ENCODE measurements at places on chromosomes 13 and 19.

DNA sequence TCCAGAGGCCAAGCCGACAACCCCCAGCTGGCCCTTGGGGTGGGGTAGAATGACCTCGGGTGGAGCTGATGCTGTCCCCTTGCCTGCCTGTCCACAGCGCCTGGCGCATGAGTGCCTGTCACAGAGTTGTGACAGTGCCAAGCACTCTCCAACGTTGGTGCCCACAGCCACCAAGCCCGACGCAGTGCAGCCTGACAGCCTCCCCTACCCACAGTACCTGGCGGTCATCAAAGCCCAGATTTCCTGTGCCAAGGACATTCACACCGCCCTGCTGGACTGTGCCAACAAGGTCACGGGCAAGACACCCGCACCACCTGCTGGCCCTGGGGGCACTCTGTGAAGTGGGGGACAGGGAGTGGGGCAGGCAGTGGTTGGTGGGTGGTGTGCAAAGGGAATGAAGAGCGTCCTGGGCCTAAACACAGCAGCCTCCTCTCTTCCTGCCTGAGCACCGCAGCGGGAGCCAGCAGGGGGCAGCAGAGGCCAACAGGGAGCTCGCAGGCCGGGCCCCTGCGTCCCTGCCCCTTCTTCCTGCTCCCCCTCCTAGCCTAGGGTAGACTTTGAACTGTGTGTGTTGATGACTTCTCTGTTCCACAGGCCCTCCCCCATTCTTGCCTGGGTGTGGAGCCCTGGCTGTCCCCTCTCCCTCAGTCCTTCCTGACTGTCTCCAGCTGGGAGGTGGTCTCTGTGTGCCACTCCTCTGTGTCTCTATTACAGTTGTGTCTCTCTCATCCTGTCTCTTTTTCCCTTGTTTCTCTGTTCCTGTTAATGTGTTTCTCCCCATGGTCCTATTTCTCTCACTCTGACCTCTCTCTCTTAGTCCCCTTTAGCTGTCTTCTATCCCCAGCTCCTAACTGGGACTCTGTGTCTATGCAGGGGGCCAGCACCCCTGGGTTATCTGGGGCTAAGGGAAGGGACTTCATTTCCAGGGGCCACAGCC lies 6.5 kb downstream of the MED29 start:
- DNase-seq, result peak; percentile 82

DNA sequence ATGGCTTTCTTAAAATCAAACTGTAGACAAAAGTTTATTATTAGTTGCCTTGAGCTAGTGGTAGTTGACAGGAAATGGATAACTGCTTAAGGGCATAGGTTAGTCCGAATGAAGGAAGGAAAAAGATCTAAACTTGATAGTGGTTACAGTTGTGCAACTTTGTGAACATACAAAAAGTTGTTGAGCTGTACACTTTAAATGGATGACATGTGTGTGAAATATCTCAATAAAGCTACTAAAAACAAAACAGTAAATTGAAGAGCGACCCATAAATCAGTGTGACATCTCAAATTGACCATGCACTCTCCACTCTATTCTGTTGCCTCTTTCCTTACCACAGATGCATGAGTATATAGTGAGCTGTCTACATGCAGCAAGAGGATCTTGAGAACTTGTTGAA lies 1757.8 kb downstream of the PCDH9 start:
- DNase-seq, result peak; percentile 43

GRCh38 chr19:15315101-15315500 lies 17.2 kb downstream of the BRD4 start:
- DNase-seq, result no peak

DNA sequence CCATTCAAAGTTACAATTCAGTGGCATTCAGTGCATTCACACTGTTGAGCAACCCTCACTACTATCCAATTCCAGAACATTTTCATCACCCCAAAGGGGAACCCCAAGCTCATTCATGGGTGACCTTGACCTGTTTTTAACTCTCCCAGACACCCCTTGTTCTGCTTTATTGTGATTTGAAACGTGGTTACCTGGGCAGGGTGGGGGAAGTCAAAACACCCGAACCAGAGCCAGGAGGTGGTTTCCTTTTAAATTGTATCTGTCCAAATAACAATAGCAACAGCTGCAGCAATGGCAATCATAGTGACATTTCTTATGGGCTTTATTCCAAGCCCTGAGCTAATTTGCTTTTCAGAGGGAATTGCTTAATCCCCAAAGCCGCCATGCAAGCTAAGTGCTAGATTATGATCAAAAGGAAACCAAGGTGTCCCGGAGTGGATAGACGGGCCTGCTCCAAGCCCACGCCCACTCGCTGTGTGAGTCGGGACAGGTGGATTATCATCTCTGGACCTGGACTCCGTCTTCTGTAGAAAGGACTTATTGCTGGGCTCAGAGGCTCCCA lies 6.1 kb downstream of the PTGIR start:
- DNase-seq, result no peak

DNA sequence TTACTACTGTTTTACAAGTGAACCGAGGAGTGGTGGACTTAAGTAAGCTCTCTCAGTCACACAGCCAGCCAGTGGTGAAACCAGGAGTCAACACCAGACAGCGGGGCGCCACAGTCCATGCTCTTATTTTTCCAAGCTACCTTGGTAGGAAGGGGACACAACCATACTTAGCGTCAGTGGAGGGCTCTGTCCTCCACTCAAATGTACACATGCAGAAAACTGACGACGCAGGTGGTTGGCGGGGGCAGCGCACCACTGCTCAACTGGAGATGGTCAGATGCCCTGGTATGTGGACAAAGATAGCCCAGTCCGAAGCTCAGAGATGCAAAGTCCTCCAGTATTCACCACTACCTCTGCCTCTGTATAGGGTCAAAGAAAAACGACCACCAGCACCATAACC lies 1.1 kb downstream of the ZNF667 start:
- DNase-seq, result no peak

- peak; percentile 5 for DNase-seq
Measured at GRCh38 chr13:37382146-37382545, 216.4 kb downstream of the POSTN start.

- no peak for DNase-seq
Measured at GRCh38 chr13:60000976-60001375, 162.8 kb downstream of the DIAPH3 start.

DNA sequence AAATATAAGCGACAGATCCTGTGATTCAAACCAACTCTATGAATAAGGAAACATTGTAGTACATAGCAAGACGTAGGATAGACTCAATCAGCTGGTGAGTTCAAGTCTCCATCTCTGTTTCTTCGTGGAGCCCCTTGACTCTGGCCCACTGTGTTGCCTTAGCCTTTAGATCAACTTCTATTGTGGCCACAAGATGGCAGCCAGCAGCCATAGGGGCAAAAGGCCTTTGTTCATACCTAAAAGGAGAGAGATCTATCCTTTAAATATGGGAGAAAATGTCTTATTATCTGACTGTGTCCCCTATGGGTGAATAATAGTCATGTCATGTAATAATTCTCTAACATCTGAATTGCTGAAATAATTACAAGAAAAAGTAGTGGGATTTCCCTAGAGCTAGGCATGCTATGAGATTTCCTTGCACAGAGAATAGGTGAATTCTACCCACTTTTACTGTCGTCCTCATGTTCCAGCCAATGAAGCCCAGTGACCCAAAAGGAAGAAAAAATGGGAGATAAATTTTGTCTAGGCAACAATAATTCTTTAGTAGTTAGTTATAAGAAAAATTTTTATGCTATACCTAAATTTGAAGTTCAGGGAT lies 129.4 kb downstream of the PCDH20 start:
- no peak for DNase-seq

DNA sequence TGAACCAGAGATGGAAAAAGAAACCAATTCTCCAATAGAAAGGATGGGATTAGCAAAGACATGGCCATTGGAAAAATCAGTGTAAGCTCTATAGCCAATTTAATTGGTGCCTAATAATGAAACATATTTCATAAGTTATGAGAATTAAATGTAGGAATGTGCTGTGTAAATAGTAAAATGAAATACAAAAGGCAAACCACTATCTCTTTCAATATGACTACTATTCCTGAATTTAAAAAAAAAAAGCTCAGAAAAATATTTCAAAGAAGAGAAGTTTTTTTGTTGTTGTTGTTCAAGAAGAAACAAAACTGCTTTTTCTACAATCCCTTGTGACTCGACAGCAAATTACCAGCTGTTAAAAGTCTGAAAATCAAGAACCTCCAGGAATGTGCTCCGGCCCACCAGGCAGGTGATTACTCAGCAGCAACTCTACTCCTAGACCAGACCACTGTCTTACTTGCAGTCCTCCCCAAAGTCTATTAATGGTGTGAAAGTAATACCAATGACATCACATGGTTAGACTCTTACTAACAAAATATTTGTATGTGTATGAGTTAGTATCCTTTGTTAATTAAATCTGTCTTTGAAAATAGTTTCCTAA lies 362.4 kb downstream of the KCTD12 start:
- no peak for DNase-seq

- no peak for DNase-seq
Measured at GRCh38 chr13:29379281-29379680, 216.2 kb downstream of the SLC7A1 start.

DNA sequence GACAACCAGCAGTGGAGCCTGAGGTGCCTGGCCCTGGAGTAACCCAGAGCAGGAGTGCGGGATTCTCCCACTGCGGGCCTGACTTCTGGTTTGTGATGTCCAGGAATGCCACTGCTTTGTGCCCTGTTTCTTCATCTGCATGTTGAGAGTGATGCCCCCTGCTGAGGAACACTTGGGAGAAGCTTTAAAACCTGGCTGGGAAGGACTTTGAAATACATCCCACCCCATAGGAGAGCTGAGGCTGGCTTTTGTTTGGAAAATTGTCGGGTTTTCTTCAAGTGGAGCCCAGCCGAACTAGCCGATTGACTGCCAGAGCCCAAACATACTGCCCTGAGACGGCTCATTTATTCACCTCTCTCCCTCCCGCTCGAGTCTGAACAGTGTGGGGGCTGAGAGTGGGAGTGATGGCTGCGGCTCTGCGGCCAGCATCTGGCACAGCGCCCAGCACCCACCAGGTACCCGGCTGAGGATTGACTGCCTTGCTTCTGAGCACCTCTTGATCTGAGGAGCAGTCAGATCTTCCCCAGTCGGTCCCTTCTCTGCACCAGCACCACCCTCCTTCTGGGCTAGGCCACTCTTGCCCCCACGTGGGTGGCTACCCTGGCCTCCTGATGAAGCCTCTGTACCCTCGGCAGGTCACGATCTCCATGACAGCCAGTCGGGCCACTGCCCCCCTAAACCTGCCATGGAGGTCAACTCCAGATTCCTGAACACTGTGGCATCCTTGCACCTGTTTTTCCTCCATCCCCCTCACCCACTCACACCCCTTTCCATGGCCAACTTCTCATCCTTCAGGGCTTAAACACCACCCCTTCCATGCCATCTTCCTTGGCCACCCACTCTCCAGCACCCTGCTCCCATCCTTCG lies 148.9 kb downstream of the SIPA1L3 start:
- no peak for DNase-seq

GRCh38 chr19:29714953-29715700 lies at the start of gene C19orf12:
Gene C19orf12, minus strand, starts transcription at chr19:29715261. Its CDS starts 6,848 bp downstream, at chr19:29708413.
- DNase-seq, result peak; percentile 41

DNA sequence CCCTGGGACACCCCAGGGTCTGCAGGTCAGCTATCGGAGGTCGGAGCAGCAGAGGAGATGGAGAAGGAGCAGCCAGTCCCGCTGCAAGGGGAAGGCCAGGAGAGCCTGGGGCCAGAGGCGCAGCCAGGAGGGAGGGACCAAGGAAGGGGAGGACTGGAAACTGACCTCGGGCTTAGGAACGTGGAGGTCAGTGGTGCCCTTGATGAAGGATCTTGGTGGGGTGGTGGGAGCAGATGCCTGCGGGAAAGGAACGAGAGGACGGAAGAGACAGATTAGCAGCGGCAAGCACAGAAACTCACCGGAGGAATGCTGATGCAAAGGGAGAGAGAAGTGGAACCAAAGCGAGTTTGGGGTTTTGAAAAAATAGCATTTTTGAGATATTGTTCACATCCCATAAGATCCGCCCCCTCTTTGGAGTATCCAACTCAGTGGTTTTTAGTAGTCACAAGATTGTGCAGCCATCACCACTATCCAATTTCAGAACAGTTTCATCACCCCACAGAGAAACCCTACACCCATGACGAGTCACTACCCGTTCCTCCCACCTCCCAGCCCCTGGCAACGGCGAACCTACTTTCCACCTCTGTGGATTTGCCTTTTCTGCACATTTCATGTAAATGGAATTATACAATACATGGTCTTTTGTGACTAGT lies 22.1 kb downstream of the PLEKHF1 start:
- peak; percentile 95 for DNase-seq

- DNase-seq, result no peak
Measured at GRCh38 chr13:51534041-51534817, 50.0 kb upstream of the WDFY2 start.

DNA sequence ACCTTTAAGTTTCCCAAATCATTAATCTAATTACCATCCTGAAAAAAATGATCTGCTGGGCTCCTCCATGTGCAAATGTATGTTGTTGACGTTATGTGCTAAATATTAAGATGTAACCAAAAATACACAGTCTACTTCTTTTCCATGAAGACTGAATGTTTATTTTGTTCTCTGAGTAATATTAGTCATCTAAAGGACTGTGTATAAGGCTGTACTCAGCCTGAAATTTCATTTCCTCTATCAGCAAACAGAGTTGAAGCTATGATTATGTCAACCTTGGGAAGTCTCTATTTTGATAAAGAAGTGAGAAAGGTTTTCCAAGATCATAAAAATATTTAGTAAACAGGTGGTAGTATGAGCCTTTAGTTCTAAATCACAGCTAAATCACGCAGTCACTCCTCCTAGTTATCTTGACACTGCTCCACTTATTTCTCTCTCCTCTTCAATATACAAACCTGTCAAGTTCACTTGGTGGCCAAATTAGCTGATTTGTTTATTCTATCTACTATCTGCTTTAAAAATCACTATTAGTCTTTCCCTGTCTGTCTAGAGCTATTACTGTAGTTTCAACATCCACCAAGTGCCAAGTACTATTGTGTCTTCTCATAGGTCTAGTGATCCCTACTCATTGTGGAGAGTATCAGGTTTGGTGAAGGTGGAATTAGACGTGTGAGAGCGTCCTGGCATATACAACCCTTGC lies 211.7 kb upstream of the STARD13 start:
- peak; percentile 47 for DNase-seq

GRCh38 chr19:31616031-31616430 lies 266.8 kb upstream of the TSHZ3 start:
- DNase-seq, result no peak

- DNase-seq, result no peak
Measured at GRCh38 chr13:59047546-59047945, 1116.2 kb downstream of the DIAPH3 start.
